ENCODE measurements at places on chromosomes 11 and 22.

- DNase-seq: no peak
Measured at GRCh38 chr11:13861411-13861810, 101.1 kb upstream of the SPON1 start.

- no peak for DNase-seq
Measured at GRCh38 chr22:27546157-27546935, 255.2 kb downstream of the MN1 start.

DNA sequence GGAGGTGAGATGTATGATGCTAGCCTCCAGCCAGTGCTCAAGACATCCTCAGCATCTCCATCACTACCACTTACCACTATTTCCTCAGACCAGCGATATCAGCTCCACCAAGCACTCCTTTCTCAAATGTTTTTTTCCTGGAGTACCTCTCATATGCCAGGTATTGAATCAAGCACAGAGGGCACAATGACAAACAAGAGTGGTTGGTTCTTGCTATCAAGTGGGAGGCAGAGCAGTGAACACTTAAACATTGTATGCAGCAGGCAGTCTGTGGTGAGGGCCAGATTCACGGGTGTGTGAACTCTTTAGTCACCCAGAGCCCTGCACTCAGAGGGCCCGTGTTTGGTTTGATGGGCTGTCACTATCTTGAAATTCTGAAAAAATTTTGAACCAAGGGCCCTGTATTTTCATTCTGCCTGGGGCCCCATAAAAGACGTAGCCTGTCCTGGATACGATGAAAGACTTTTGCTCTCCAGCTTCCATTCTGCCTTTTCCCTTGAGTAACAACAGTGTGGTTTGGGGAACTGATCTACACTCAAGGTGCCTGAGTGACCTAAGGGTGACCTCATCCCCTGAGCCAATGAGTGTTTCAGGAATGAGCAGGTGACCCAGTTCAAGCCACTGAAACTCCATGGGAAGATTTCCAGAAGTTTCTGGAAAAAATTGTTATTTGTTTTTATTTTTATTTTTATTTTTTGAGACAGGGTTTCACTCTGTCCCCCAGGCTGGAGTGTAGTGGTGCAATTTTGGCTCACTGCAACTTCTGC lies 348.4 kb upstream of the NARS2 start:
- DNase-seq: no peak

GRCh38 chr11:121452609-121453150 lies at the start of gene SORL1-AS1:
Gene SORL1-AS1 (minus strand): TSS chr11:121452967.
- DNase-seq: peak; percentile 46

GRCh38 chr11:70397983-70398833 lies at the start of gene CTTN:
Gene CTTN (plus strand): TSS chr11:70398529. CDS start chr11:70407298, 8,769 bp downstream.
- peak; percentile 84 for DNase-seq

DNA sequence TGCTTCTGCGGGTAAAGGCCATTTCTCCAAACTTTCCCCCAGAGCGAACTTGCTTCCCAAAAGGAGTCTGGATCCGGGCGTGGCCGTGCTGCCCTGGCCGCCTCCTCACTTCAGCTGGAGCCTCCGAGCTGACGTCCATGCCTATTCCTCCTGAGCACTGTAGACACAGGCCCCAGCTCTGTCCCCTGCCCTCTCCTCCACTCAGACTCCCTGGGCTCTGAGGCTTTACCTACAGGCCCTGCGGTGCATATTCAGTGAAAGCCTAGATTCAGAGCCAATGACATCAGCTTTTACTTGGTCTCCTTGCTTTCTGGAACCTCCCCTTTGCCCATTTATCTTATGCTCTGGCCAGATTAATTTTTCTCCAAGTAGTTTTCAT lies 9.7 kb downstream of the LRP5 start:
- DNase-seq: no peak

- DNase-seq: peak; percentile 18
Measured at GRCh38 chr11:28697920-28698827, 590.0 kb downstream of the METTL15 start.

GRCh38 chr11:94218372-94218771 lies 86.0 kb upstream of the IZUMO1R start:
- no peak for DNase-seq

DNA sequence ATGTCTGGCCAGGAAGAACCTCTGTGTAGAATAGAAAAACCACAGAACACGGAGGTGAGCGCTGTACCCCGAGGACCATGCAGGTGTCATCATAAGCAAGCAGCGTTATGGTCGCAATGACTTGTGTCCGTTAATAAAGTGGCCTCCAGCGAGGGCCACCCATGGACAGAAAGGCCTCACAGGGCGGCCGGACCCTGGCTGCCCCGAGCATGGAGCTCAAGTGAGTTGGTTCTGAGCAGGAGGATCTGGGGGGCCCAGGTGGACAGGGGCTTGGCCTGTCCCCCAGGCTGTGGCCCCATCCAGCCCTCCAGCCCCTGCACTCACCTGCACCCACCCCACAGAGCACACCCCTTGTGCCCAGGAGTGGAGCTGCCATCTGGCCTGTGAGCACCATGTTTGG lies 133.8 kb downstream of the BRD1 start:
- no peak for DNase-seq

GRCh38 chr11:57349491-57350274 lies 11.5 kb downstream of the P2RX3 start:
- DNase-seq: peak; percentile 79

GRCh38 chr11:91075032-91075695 lies 852.3 kb upstream of the CHORDC1 start:
- no peak for DNase-seq

DNA sequence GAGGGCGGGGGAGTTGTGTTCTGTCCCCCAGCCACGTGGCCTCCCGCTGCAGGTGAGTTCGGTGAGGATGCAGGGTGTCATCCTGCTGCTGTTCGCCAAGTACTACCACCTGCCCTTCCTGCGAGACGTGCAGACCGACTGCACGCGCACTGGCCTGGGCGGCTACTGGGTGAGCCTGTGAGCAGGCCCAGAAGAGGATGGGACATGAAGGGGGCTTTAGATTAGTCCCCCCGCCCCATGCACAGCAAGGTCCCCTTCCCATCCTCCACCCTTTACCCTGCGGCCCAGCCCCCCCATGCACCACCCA lies 4.1 kb downstream of the INPP5J start:
- no peak for DNase-seq

GRCh38 chr11:63866211-63866610 lies 27.3 kb downstream of the MARK2 start:
- peak; percentile 80 for DNase-seq

DNA sequence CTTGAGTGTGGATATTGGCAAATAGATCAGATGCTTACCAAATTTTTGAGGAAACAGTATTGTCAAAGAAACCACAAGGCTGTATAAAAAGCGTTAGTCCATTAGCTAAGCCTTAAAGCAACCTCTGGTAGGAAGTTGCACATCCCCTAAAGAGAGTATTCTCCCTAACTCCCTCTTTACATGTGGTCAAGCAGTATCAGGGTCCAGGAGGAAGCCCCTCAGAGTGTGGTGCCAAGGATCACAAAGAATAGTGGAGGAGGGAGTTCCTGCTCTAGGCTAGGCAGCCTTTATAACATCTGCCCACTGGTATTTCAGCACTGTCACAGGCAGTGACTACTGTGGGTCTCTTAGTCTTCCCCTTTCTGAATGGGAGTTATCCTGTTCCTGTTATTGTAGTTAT lies 18.8 kb upstream of the AMPD3 start:
- DNase-seq: no peak

DNA sequence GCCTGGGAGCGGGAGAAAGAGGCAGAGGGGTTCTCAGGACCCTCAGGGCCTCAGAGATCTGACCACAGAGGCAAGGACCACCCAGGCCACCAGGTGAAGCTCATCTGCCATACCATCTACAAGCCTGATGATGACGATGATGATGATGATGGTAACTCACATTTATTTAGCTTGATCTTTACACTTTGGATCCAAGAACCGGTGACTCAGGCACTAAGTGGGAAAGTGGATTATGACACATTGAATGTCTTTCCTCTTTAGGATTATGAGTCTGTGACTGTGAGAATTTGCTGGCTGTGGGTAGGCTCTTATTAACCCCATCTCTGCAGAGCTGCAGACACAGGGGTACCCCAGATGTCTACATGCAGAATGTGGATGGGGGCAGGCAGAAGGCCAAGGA lies 110.3 kb downstream of the DSCAML1 start:
- DNase-seq: no peak

DNA sequence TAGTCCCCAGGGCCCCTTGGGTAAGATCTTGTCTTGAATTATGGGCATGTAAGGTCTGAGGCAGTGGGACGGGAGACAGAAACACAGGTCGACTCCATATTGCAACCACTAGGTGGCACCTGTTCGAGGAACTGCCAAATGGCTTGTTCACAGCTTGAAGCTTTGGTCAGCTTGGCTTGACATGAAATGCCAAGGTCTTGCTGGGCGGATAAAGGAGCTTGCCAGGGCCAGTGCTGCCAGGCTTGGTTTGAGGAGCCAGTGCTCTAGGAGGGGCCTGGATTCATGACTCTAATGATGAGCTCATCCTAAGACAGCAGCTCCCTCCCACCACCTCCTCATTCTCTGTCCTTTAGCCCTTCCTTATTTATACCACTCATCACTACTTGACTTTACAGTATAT lies 11.9 kb upstream of the NRIP3 start:
- DNase-seq: peak; percentile 48

- DNase-seq: no peak
Measured at GRCh38 chr11:100964435-100964834, 165.2 kb downstream of the PGR start.

DNA sequence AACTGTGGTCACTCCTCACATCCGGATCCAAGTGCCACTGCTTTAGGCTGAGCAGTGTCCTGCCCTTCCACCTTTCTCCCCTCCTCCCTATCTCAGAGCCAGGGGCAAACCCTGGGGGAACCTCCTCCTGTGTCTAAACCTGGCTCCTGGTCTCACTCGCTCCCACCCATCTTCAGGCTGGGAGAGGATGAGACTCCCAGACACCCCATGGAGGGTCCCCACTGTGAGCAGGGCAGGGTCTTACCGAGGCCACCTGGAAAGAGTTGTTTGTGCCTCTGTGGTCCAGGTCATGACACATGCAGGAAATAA lies 93.6 kb downstream of the PDE2A start:
- DNase-seq: no peak

DNA sequence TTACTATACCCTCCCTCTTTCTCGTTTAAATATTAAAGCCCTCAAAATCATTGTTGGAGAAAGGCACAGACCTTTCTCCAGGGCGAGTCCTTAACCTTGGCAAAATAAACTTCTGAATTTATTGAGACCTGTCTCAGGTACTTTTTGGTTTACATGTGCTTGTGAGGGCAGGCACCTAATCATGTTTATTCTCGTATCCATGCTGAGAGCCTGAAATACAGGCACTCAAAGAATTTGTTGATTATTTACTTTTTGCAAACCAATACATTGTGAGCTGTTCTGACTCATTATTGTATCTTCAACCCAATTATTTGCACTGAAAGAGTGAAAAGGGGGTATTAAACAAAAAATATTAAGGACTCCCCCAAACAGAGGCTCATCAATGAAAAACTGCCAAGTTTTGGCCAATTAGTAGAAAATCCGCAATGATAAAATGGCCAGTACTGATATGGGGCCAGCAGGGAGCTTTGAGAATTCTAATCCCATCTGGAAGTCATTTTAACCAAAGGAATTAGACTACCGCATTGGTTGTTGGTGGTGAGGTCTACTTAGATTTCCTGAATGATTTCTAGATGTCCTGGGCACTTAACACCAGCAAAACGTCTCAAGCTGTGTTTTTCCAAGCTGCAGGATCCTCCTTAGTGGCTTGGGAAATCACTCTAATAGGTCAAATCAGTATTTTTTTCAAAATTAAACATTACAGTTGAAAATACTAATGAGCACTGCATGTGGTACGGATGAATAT lies 157.3 kb downstream of the SWAP70 start:
- DNase-seq: no peak

- no peak for DNase-seq
Measured at GRCh38 chr11:59368238-59369022, 9.7 kb downstream of the OR5AN1 start.

GRCh38 chr11:73205661-73206343 lies 12.3 kb upstream of the P2RY2 start:
- DNase-seq: no peak
